ENCODE measurements at places on chromosomes 3 and 15.
A peak's percentile ranks its signal among the peaks of the same experiment; 100 is the strongest.

DNA sequence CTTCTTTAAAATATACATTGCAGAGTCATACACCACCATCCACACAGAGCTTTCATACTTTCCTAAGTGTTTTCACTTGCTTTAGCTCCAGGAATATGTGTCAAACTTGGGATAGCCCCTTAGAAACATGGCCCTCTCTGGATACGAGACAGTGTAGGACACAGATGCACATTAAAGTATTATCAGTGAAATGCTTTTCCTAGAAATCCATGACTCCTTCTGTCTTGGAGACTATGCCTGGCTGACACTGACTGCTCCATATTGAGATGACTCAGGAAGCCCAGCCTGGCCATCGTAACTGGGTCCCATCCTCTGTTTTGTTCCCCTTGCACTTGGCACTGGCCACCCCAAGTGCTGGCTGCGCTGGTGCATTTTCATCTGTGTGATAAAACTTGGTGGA lies 204.8 kb downstream of the PDZRN3 start:
- DNase-seq = no peak

DNA sequence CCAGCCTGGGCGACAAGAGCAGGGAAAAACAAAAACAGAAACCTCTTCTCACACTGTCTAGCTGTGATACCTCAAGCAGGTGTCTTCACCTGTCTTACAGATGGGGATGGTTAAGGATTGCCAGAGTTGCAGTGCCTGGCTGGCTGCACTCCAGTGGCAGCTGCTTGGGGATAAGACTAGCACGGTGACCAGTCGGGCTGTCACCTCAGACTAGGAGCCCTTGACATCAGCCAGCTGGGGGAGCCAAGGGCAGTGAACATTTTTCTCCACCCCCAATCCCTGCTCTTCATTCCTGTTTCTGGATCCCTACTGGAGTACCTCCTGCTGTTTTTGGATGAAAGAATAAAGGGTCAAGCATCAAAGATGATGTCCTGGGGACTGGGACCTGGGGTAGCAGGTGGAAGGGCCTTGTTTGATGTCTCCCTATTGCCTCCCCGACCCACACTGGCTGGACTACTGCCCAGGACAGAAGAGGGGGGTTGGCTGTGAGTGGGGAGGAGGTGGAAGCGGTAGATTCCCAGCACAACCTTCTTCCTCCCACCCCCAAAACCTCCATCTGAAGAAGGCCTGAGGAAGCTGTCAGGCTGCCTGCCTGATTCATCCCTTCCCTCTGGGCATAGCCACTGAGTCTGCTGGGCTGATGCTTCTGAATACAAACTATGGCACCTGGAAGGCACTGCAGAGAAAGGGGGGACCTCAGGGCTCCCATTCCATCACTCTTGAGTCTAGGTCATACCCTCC lies 7.0 kb upstream of the CPNE9 start:
- DNase-seq = no peak

GRCh38 chr3:100602506-100603444 lies 6.6 kb upstream of the ADGRG7 start:
- peak; percentile 54 for DNase-seq

- peak; percentile 42 for DNase-seq
Measured at GRCh38 chr3:6250167-6250566, 610.7 kb upstream of the GRM7 start.

DNA sequence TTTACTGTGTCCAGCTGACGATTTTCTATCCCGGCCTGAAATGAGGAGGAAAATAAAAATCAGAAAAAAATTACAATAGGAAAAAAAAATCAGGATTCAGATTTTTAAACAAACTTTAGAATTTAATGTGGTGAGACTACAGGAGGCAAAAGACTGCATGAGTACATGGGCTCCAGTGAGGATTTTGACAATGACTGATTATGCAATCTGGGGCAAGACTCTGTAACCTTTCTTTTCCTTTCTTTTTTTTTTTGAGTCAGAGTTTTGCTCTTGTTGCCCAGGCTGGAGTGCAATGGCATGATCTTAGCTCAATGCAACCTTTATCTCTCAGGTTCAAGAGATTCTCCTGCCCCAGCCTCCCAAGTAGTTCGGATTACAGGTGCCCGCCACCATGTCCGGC lies 29.9 kb downstream of the SPG11 start:
- no peak for DNase-seq

GRCh38 chr3:127990461-127990860 lies 61.8 kb upstream of the SEC61A1 start:
- DNase-seq = no peak

DNA sequence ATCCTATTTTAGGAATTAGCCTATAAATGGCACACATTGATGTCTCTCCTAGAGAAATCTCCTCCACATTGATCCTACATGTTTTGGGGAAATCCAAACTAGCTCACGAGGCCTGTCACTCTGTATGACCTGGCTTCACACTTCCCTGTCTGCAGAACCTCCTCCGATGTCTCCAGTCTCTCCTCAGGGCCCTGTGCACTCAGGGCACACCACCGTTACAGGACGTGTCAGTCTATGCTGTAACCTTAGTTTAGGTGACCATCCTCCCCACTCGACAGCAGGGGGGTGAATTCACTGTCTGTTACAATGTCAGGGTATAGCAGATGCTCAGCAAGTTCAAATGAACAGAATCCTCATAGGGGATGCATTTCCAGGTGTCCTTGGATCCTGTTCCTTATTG lies 249.1 kb downstream of the OCA2 start:
- no peak for DNase-seq

- DNase-seq = no peak
Measured at GRCh38 chr15:44781128-44781810, 44.9 kb downstream of the TRIM69 start.

GRCh38 chr15:85463276-85463892 lies 83.0 kb downstream of the AKAP13 start:
- no peak for DNase-seq

DNA sequence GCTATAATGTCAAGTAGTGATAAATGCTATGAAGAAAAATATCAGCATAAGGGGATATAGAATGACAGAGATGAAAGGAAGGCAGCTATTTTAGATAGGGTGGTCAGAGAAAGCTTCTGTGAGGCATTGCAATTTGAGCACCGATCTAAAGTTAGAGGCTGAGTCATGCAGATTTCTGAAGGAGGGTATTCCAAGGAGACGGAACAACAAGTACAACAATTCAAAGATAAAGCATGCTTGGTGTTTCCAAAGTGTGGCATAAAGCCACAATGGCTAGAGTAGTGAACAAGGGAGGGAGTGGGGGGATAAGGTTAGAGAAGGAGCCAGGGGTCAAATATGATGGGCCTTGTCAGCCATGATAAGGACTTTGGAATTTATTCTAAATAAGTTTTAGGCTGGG lies 71.9 kb downstream of the PFN2 start:
- no peak for DNase-seq

DNA sequence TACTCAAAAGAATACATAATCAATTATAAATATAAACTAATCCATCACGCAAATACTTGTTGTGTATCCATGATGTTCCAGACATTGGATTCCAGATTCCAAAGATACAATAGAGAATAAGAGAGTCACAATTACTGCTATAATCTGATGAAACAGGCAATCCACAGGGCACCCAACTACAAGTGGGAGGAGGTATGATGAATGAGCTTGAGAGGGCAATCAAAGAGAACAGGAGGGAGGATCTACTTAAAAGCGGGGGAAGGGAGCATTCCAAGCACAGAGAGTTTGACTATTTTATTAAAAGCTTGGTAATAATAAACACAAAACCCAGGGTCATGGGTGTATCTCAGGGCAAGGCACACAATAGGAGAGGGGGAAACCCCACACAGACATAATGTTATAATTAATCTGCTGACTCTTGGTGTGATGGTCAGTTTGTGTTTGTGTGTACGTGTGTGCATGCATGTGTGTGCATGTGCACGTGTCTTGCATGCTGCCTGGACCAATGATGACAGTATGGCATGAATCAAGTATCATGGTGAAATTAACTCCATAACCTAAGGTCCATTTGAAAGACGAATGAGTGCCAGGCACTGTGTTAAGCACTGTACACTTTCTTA lies 325.4 kb upstream of the WNT5A start:
- DNase-seq = no peak

DNA sequence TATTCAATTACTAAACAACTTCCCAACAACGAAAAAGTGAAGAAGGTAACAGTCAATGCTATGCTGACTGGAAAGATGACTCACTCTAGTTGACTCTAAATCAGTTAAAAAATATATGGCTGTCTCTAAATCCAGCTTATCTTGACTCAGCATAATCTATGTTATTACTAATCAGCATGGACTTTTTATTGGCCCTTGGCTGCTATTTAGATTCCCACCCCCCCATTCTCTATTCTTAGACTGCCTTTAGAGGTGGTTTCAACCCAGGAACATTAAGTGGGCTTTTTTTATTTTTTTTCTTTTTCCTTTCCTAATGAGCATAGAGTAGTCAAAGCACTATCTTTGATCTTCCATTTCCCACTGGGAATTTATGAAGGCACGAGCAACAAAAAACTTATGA lies 1.9 kb downstream of the PCOLCE2 start:
- no peak for DNase-seq

- no peak for DNase-seq
Measured at GRCh38 chr3:64319391-64319790, 94.1 kb upstream of the PRICKLE2 start.

GRCh38 chr3:4440951-4441350 lies 26.1 kb downstream of the SUMF1 start:
- DNase-seq = no peak

DNA sequence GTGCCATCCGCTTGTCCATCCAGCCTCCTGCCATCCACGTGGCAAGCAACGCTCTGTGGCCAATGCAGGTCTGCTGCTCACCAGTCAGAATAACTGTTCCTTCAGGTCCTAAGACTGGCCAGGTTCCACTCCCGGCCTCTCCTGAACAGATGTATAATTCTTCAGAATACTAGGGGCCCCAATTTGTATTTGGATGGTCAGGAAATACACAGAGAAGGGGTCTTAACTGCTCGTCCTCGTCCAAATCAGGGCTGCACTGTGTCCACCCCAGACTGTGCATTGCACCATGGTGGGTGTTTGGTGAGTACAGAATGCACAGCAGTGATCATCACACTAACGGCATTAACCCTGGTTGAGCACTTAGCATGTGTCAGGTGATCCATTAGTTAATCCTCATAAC lies 46.0 kb downstream of the MINAR1 start:
- DNase-seq = no peak

DNA sequence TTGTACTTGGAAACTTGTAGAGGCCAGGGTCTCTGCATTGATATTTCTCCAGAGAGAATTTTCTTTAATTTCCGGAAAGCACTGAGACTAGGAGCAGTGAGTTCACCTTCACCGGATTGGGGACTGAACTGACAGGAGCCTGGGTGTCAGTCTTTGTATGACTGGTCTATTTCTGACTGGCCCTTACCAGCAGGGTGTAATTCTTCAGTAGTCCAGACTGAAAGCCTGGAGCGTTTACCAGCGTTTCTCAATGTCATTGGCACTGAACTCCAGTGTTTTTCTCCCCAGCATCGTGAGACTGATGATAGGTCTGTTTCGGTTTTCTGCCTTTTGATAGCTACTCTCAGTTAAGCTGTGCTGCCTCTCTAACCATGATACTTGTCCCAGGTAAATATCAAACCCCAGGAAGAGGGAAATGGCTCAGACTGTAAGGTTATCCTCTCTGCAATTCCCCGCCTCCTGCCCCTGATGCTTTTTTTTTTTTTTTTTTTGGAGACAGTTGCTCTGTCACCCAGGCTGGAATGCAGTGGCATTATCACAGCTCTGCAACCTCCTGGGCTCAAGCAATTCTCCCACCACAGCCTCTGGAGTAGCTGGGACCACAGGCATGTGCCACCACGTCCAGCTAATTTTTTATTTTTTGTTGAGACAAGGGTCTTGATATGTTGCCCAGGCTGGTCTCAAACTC lies 103.6 kb downstream of the CACNA2D3 start:
- no peak for DNase-seq

GRCh38 chr15:39624806-39625205 lies 43.9 kb downstream of the THBS1 start:
- DNase-seq = peak; percentile 36

DNA sequence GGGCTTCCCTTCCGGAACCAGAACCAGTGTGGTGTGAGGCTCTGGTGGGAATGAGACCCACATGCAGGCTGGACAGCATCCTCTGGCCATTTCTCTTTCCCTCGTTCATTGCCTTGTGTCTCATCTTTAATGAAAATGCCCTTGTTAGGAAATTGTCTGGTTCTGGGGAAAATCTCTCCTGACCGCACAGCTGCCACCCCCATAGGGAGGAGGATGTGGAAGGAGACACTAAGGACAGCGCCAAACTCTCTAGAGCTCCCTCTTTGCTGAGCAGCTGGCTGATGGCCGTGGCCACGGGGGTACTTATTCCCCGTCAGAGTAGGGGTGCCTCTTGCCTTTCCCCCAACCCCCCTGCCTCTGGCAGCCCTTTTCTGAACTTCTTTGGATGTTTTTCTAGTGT lies 297.6 kb upstream of the C2CD4B start:
- DNase-seq = no peak

GRCh38 chr15:81363276-81363675 lies 10.7 kb downstream of the TMC3 start:
- no peak for DNase-seq

GRCh38 chr3:41301548-41301947 lies 102.2 kb downstream of the CTNNB1 start:
- DNase-seq = no peak

GRCh38 chr15:68384451-68385239 lies 47.3 kb downstream of the ITGA11 start:
- DNase-seq = no peak

DNA sequence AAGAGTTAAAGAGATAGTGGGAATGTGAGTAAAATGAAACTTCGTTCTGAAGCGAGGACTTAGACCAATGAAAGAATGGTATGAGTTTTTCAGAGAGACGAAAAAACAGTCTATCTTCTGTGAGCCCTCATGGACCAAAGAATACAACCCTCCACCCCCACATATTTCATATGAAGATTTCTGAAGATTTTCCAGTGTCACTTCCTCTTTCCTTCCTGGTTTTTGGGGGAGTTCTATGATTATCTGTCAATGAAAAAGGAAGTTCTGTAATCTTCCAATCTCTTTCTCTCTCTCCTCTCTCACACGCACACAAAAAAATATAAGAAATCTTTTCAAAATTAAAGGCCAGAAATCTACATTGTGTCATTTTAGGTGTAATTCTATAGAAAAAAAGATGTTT lies 27.7 kb downstream of the CMSS1 start:
- no peak for DNase-seq

- DNase-seq = no peak
Measured at GRCh38 chr3:54366839-54367238, 244.5 kb downstream of the CACNA2D3 start.

DNA sequence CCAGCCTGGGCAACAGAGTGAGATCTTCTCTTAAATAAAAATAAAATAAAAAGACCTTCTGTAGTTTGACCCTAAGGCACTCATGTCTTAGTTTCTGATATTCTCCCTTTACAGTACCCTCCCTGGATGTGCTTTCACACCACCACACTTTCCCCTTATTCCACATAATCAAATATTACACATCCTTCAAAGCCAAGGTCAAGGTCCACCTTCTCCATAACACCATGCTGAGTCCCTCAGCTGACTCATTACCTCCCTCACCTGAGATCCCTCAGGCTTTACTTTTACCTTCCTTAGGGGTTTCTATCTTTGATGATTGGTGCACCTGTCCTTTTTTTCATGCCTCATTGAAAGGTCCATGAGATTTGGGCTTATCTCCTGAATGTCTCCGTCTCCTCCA lies 25.5 kb upstream of the MNS1 start:
- DNase-seq = no peak

Measured in GM10248 (cell line).